ENCODE measurements at places on chromosomes 2 and 18. TPM values are rescaled to one million over a fixed set of nuclear protein-coding genes. Genes with fewer than 3 reads are reported as not detected.

The GLB1L gene
- total RNA-seq = 7.1 TPM

The RND3 gene
- 43.7 TPM for total RNA-seq

The TLX2 gene
- total RNA-seq = 0.31 TPM

The ANKRD62 gene
- total RNA-seq = not detected

The NFATC1 gene
- total RNA-seq = 4.7 TPM

The RAB12 gene
- total RNA-seq = 24.1 TPM

The PXDN gene
- 12.3 TPM for total RNA-seq

The PRKAG3 gene
- total RNA-seq = not detected

The TMEM163 gene
- total RNA-seq = 0.06 TPM

The DNAJC5G gene
- not detected for total RNA-seq

The MAT2A gene
- total RNA-seq = 610 TPM

The GCKR gene
- total RNA-seq = 0.13 TPM

The CFC1 gene
- total RNA-seq = not detected

The ELMOD3 gene
- total RNA-seq = 10.8 TPM

The OTOS gene
- not detected for total RNA-seq

The FHOD3 gene
- total RNA-seq = 2.6 TPM

The ALPG gene
- 0.71 TPM for total RNA-seq

The CPS1 gene
- 12.6 TPM for total RNA-seq

The AGXT gene
- total RNA-seq = not detected

The TSGA10 gene
- total RNA-seq = 3.7 TPM

The MAP4K4 gene
- 149 TPM for total RNA-seq

The LRP2 gene
- not detected for total RNA-seq

The ANKRD30BL gene
- total RNA-seq = not detected

The NUP35 gene
- total RNA-seq = 32.1 TPM

The KCNK3 gene
- total RNA-seq = 0.86 TPM

The CYP26B1 gene
- 17.1 TPM for total RNA-seq

The GPR39 gene
- total RNA-seq = 5.9 TPM

The CCDC121 gene
- total RNA-seq = 3.7 TPM

The VWC2L gene
- not detected for total RNA-seq

The REG3A gene
- total RNA-seq = not detected

The SLC5A7 gene
- not detected for total RNA-seq

The CNGA3 gene
- total RNA-seq = 0.09 TPM

The CNTNAP5 gene
- total RNA-seq = not detected

The RBM44 gene
- 0.09 TPM for total RNA-seq

The VWA3B gene
- 0.12 TPM for total RNA-seq

The TMEM247 gene
- not detected for total RNA-seq

The STAT4 gene
- total RNA-seq = 3.9 TPM

The IL37 gene
- not detected for total RNA-seq

The STK25 gene
- 81.1 TPM for total RNA-seq

The TGFBRAP1 gene
- total RNA-seq = 12.5 TPM

The LANCL1 gene
- 18.5 TPM for total RNA-seq

The COL3A1 gene
- total RNA-seq = 0.21 TPM

The RGPD8 gene
- 4.4 TPM for total RNA-seq

The RFTN2 gene
- not detected for total RNA-seq

The RNF125 gene
- total RNA-seq = 0.25 TPM

The SCTR gene
- 0.15 TPM for total RNA-seq

The DSG1 gene
- total RNA-seq = not detected

The INHBB gene
- total RNA-seq = 35.9 TPM

The KLHL41 gene
- 0.15 TPM for total RNA-seq

The LYPD6B gene
- total RNA-seq = 0.07 TPM

The EGR4 gene
- 0.19 TPM for total RNA-seq

The DSG2 gene
- 64.0 TPM for total RNA-seq

The CASP10 gene
- 2.1 TPM for total RNA-seq

The DPP10 gene
- total RNA-seq = not detected

The PROKR1 gene
- not detected for total RNA-seq

The NT5C1B gene
- total RNA-seq = not detected

The LRRC30 gene
- total RNA-seq = not detected

The EMILIN1 gene
- total RNA-seq = 0.43 TPM

The SCG2 gene
- 1.4 TPM for total RNA-seq

All from A549 treated with dexamethasone at 1 μM for 4 hours (cell line).